Adipocyte (in vitro differentiated cells): ENCODE measurements at places on chromosomes 3 and 15.

DNA sequence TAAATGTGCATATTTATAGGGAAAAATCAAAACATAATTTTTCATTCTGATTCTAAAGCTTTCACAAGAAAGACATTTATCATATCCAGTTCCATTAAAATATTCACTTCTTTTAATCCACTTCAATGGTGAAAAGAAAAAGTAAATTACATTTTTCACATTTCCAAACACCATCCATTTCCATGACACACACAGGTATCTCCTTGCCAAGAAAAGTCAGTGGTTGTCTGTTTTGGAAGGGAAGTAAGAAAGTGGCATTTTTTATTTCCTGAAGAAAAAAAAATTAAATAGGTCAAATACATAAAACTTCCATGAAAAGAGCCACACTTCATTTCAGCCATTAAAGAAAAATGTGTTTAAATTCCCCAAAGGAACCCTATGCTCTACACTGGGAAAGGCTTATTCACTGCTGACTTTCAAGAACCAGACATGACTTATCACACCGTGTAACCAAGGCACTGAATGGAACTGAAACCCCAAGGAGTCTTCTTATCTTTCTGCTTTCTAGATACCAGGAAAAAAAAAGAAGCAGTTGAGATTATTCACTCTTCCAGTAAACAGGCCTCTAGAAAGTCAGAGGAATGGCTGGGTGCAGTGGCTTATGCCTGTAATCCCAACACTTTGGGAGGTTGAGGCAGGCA is 44.5 kb downstream of the OSBPL10 start:
- DNase-seq, result no peak

- DNase-seq, result no peak
Observed at GRCh38 chr15:55499151-55499550, 8.9 kb downstream of the DNAAF4 start.

- no peak for DNase-seq
Observed at GRCh38 chr15:72787526-72787925, 4.0 kb upstream of the ADPGK start.

DNA sequence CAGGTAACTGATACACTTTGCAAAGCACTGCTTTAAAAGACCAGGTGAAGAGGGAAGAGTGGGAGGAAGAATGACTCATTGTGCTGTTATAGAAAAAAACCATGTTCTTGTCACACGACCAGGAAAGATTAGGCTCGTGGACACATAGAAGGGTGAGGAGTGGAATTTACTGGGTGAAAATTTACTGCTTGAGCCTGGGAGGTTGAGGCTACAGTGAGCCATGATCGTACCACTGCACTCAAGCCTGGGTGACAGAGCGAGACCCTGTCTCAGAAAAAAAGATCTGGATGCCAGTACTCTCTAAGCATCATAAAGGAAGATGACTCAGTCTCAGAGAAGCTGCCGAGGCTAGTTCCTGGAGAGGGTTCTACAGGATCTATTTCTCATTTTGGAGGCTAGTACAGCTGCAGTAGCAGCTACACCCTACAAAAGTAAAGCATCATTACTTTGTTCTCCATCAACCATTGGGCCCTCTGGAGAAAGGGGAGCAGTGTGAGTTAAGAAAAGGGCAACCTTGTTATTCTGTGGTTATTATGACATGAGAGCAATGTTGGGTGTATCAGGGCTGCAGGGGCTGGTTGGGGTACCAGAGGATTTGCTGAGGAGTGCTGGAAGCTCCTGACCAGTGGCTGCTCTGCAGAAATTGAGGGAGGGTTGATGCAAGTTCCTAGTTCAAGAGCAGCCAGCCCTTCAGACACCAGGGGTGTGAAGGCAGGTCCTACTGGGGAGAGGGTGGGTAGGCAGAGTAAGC is 75.4 kb downstream of the CMTM8 start:
- peak; percentile 28 for DNase-seq

GRCh38 chr15:79978655-79979514 is 7.9 kb upstream of the BCL2A1 start:
- DNase-seq, result peak; percentile 87

GRCh38 chr3:169913323-169913722 is 2.0 kb downstream of the SAMD7 start:
- no peak for DNase-seq

DNA sequence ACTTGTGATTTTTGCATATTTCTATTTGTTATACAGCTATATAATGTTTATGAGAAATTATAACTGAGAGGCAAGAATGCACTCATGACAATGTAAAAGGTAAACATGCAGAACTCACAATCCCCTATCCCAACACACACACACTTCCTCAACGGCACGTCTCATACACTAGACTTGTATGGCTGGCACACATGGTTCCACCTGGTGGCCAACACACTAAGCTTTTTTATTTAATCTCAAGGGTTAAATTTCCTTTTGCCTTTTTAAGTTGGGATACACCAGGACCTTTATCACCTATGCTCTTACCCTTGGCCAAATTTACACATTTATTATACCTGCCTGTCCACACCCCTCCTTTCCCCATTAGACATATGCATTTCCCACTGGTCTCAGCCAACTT is 88.6 kb upstream of the PSMD6 start:
- no peak for DNase-seq
